ENCODE measurements at places on chromosomes 5 and 9.

GRCh38 chr9:100298378-100298777 is 54.4 kb downstream of the TEX10 start:
- no peak for DNase-seq

- DNase-seq: no peak
Observed at GRCh38 chr9:98881836-98882568, 61.7 kb upstream of the COL15A1 start.

DNA sequence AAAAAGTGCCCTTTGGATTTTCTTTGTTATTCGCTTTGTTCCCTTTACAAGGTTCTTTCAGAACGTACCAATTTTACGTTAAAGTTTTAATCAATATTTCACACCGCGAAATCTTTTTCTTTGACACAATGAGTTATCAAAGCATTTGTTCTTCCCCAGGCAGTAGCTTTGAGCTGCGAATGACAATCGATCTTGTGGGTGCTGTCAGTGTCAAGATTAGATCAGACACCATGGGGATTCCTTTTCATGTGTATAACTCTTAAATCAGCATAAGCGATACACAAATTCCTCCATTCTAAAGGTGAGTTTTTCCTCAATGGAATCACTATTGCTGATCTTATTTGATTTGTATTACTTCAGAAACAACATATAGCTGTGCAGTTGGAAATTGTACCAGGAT is 145.5 kb downstream of the ST8SIA4 start:
- no peak for DNase-seq

DNA sequence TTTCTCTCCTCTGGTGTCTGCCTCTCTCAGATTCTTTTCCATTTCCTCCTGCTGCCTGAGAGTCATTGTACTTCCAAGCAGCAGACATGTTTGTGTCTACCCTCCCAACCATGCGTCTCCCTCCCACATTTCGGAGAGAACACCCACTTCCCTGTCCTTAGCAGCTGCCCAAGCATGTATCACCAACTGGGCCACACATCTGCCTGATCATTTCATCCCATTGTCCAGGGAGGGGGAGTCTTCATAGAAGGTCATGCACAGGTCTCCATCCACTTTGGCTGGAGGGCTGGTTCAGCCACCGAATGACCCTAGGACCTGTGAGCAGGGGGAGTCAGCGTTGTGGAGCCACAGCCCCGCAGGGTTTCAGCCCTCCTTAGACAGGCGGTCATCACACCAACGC is 75.4 kb downstream of the MAP1B start:
- no peak for DNase-seq

DNA sequence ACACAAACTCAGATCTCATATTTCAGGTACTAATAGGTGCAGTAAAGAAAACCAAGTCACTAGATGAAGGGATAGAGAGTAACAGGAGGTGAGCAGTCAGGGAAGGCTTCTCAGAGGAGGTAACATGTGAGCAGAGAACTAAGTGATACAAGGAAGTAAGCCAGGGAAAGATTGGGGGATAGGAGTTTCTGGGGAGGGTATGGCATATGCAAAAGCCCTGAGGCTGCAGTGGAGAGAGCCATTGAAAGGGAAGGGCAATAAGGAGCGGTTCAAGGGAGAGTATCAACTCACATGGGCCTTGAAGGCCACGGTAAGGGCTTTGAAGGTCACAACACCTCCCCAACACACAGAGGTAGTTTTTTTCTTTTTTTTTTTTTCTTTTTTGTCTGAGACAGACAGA is 6.9 kb downstream of the OLFML2A start:
- DNase-seq: no peak

DNA sequence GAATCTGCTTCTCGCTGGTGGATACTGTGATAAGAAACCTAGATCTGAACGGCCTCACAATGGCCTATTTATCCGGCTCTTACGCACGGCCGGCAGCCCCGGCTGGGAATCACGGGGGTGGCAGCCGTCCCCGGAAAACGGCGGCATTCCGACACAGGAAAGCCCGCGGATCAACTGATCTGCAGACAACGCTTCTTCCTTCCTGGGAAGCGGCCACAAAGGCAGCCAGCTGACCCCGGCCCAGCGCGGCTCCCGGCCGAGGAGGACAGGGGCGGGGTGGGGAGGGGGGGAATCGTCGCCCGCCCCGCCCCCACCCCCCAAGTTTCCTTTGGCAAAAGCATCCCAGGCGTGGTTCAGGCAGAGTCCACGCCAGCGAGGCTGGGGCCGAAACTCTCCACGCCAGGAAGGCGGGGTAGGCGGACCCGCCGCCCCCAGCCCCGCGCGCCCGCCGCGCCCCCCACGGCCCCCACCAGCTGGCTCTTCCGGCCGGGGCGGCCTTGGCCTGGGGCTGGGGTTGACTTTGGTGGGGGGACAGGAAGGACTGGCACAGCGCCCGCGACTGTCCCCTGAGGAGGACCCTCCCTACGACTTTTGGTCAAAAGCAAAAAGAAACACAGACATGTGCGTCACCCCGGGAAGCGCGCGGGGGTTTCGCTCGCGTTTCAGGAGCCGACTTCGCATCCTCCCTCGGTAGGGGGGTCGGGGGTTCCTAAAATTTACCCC is 247.7 kb upstream of the ANKRD55 start:
- DNase-seq: no peak

- DNase-seq: no peak
Observed at GRCh38 chr5:155626592-155626991, 613.0 kb downstream of the KIF4B start.

DNA sequence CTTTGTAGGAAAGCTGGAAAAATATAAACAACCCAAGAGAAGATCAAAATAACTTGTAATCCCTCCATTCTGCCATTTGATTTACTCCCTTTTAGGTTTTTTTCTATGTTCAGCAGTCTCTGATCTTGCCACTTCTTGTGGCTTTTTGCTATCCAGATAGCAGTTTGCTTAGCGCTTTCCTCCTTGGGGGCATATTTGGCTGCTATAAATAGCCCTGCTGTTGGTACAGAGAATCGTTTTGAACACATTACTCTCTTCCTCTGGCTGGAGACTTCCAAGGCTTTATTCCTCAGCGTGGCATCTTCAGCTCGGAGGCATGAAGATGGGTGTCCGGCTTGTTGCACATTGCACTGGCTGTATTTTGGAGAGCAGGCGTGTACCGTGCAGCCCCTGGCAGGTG is 38.6 kb downstream of the HMCN2 start:
- DNase-seq: no peak

GRCh38 chr9:116336133-116336862 is 182.7 kb downstream of the PAPPA start:
- DNase-seq: no peak

DNA sequence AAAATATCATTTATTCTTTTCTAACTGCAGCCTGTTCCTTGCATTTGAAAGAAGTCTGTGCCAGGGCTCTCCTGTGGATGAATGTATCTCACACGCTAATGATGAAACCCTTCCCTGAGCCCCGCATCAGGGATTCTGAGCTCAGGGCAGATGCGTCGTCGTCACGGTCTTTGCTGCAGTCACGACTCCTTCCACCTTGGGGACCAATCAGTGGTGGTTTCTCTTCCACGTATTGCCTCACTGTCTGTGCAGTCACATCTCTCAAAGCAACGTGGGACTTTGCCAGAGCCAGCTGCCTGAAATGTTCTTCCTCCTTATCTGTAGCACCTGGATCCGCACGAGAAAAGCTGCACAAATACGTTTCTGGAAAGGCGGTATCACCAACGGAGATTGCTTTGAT is 13.9 kb upstream of the UBE2QL1 start:
- DNase-seq: no peak

GRCh38 chr5:80409367-80409966 is 1.6 kb downstream of the ZFYVE16 start:
- no peak for DNase-seq

GRCh38 chr9:127980060-127980705 is 606 bp downstream of the EEIG1 start:
- no peak for DNase-seq

- DNase-seq: no peak
Observed at GRCh38 chr5:30725073-30725472, 468.4 kb upstream of the CDH6 start.

Data from NCI-H1694 (cell line).